ENCODE measurements at places on chromosomes 16 and 17. TPM values are rescaled to one million over a fixed set of nuclear protein-coding genes. Genes with fewer than 3 reads are reported as not detected.
A peak's percentile ranks its signal among the peaks of the same experiment; 100 is the strongest.

DNA sequence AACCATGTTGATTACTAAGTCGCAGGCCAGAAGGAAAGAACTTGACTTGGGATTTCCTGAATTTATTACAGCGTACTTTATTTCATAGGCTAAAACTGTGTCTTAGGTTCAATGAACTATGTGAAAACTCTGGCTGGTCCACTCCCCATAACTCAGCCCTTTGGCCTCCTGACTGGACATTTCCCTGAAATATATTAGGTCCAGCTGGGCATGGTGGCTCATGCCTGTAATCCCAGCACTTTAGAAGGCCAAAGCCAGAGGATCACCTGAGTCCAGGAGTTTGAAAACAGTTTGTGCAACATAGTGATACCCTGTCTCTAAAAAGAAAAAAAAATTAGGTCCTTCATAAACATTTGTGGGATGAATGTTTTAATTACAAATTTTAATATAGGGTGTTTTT is 97.0 kb downstream of the CYLD start:
- H3K36me3 ChIP-seq = no peaks in the 10 kb centered on the region
- H3K4me3 ChIP-seq = no peak overlapping the region
- no peak overlapping the region for H3K27ac ChIP-seq
- H3K27me3 ChIP-seq = peaks cover 11% of the 10 kb centered on the region
- no peak for DNase-seq
- H3K4me1 ChIP-seq = peaks cover 30% of the 10 kb centered on the region

DNA sequence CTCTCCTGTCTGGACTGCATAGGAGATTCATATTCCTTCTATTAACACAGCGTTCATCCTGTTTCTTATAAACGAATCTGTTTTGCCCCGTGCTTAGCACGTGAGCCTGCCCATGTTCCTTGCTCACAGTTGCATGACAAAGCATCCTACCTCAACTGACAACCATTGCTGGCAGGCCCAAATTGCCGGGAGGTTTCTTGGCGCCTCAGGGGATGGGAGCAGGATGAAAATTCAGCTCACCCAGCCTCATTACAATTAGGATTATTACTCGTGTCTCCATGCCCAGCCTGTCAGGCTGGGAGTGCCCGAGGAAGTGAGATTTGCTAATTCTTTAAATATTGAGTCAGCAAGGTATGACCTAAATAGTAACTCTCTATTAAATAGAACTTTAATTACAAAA is 36.7 kb upstream of the HELZ start:
- H3K27me3 ChIP-seq = no peaks in the 10 kb centered on the region
- H3K4me3 ChIP-seq = no peak overlapping the region
- H3K27ac ChIP-seq = 0 out of 2 replicates have a peak overlapping the region, but pooled peaks have one; percentile 80
- peaks cover 21% of the 10 kb centered on the region for H3K4me1 ChIP-seq
- no peak for DNase-seq

GRCh38 chr17:8338753-8339140 is 893 bp upstream of the ODF4 start:
- no peaks in the 10 kb centered on the region for H3K27me3 ChIP-seq
- H3K36me3 ChIP-seq = no peaks in the 10 kb centered on the region
- peaks cover 19% of the 10 kb centered on the region for H3K4me1 ChIP-seq
- no peak for DNase-seq
- H3K27ac ChIP-seq = peak overlapping the region; percentile 60

DNA sequence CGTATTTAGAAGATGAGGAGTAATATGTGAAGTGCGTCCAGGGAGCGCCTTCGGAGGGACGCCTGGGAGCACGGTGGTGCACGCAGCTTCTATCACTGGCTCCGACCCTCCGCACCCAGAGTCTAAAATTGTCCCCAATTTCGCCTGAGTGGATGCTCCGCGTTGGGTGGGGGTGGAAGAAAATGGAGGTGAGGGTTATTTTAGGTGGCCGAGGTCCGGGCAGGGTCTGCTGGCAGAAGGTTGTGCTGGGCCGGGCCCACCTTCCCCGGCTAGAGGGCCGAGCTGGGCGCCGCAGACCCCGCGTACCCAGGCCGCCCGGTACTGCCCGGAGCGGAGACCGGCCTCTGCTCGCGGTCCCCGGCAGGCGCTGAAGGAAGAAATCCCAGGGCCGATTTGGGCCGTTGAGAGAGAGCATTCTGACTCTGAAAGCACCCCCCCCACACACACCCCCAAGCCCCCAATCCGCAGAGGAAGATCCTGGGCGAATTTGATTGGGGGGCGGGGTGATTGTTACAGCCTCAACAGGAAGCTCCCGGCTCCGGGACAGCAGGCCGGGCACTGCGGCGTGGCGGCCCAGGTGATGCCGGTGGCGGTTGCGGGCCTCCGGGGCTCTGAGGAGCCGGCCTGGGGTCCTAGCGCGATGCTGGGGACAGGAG is 3.0 kb downstream of the BAHCC1 start:
- H3K4me1 ChIP-seq = peaks cover 50% of the 10 kb centered on the region
- no peaks in the 10 kb centered on the region for H3K36me3 ChIP-seq
- DNase-seq = peak; percentile 56
- peaks cover 72% of the 10 kb centered on the region for H3K27me3 ChIP-seq
- H3K4me3 ChIP-seq = peak overlapping the region; percentile 72

DNA sequence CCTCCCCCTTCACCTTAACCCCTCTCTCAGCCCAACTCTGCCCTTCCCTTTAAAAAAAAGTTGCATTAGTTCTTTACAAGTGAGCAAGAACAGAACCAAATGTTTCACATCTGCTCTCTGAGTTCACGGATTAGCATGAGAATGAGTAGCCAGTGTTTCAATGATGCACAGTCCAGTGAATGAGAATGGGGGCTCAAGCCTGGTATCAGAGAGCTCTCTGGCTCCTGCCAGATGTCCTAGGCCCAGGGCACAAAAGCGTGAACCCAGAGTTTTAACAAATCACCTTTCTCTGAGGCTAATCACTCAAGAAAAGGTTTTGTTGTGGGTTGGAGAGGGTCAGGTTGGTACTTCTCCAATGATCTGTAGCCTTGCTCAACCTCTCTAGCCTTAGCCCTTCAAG is 41.5 kb upstream of the HS3ST3A1 start:
- H3K4me1 ChIP-seq = peaks cover 38% of the 10 kb centered on the region
- no peaks in the 10 kb centered on the region for H3K27me3 ChIP-seq
- no peaks in the 10 kb centered on the region for H3K36me3 ChIP-seq
- H3K4me3 ChIP-seq = no peak overlapping the region

DNA sequence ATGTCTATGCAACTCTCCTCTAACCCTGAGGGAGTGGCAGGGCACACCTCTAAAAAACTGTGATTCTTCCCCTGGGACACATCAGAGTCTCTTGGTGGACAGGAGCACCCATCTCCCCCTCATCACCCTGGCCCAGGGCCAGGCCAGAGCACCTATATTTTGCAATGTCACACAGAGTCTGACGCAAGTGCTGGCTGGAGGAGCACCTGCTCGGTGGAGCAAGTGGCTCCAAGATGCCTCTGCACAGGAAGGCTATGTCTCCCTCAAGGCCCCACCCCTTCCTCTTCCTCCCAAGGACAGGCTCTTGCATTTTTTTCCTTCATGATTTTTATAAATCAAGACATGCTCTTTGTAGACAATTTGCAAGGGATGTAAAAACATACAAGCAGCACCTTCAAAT is 13.3 kb downstream of the SNN start:
- no peak overlapping the region for H3K4me3 ChIP-seq
- no peaks in the 10 kb centered on the region for H3K27me3 ChIP-seq
- peaks cover 28% of the 10 kb centered on the region for H3K4me1 ChIP-seq

UTS2R gene
- 0.76 TPM for total RNA-seq

DNA sequence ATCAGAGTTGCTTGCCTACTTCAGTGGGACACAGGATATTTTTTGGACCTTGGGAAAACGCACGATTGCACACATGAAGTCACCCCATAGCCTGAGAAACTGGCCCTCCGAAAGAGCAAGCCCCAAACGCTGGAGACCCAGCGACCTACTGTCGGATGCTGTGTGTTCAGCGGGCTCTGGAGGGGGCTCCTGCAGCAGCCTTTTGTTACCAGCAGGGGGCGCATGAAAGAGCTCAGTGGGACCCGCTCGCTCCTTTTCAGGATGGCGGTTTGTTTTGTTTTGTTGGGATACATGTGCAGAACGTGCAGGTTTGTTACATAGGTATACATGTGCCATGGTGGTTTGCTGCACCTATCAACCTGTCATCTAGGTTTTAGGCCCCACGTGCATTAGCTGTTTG is 28.4 kb downstream of the MYH3 start:
- H3K27me3 ChIP-seq = no peaks in the 10 kb centered on the region
- H3K4me3 ChIP-seq = no peak overlapping the region
- peaks cover 2% of the 10 kb centered on the region for H3K36me3 ChIP-seq
- H3K27ac ChIP-seq = no peak overlapping the region
- H3K4me1 ChIP-seq = 0 out of 2 replicates have a peak, but pooled peaks cover 3% of the 10 kb centered on the region
- DNase-seq = peak; percentile 66

EIF3CL gene
- 144 TPM for total RNA-seq

DNA sequence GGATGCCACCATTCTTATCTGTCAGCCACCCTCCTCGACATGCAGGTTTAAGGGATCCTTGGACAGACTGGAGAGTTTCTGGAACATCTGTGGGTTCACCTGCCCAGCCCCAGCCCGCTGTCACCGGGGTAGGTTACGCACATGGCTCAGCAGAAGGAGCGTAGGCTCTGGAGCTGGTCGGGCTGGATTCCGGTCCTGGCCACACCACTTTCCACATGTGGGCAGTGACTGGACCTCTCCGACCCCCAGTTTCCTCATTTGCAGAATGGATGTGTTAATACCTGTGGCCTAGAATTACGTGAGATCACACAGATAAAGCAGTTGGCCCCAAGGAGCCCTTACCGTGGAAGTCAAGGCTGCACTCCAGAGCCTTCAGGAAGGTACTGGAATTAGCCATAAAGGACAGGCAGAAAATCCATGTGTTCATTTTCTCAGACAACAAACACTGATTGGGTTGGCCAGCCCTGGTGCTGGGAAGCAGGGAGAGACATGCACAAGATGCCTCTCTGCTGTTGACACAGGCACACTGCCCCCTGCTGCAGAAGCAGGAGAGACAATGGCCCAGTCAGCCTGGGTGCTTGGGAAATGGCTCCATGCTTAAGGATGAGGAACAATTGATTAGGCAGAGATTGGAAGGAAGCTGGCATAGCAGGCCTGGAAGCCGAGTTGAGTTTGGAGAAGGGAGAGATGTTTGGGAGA is 58.8 kb downstream of the SF3B3 start:
- H3K4me3 ChIP-seq = no peak overlapping the region
- H3K27me3 ChIP-seq = peaks cover 5% of the 10 kb centered on the region
- H3K27ac ChIP-seq = peak overlapping the region; percentile 19
- no peaks in the 10 kb centered on the region for H3K4me1 ChIP-seq
- peak; percentile 44 for DNase-seq

GRCh38 chr16:4322121-4323052 is 6.5 kb downstream of the GLIS2 start:
- H3K36me3 ChIP-seq = no peaks in the 10 kb centered on the region
- no peak overlapping the region for H3K4me3 ChIP-seq

BRICD5 gene
- 15.2 TPM for total RNA-seq

EPX gene
- total RNA-seq = not detected

PRSS33 gene
- total RNA-seq = 0.44 TPM

DNA sequence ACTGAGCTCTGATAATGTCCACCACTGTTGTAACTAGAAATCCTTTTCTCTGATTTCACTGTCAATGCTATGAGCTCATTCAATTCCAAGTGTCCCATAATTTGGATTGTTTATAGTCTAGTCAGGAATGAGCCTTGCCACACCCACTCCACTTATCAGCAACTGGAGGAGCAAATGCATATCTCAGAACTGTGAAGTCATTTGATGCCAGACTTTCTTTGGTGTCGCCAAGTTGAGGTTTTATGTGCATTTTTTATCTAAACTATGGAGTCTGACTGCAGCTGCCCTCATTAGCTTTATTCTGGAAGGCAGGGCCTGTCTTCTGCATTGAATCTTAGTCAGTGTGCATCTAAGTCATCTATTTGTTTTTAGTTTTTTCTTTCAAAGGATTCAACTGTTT is 361.3 kb downstream of the PMP22 start:
- peaks cover 4% of the 10 kb centered on the region for H3K4me1 ChIP-seq
- no peak overlapping the region for H3K27ac ChIP-seq
- no peak overlapping the region for H3K4me3 ChIP-seq
- DNase-seq = no peak
- H3K36me3 ChIP-seq = no peaks in the 10 kb centered on the region

- H3K4me3 ChIP-seq = no peak overlapping the region
- DNase-seq = peak; percentile 4
- no peak overlapping the region for H3K27ac ChIP-seq
Measured at GRCh38 chr17:40550608-40551007, 14.7 kb downstream of the CCR7 start.

GRCh38 chr17:33024688-33025486 is 33.2 kb downstream of the SPACA3 start:
- H3K27me3 ChIP-seq = peaks cover 6% of the 10 kb centered on the region
- no peaks in the 10 kb centered on the region for H3K36me3 ChIP-seq
- DNase-seq = no peak
- no peak overlapping the region for H3K27ac ChIP-seq

- H3K4me1 ChIP-seq = peaks cover 34% of the 10 kb centered on the region
- peak overlapping the region; percentile 70 for H3K27ac ChIP-seq
- H3K27me3 ChIP-seq = peaks cover 8% of the 10 kb centered on the region
- no peaks in the 10 kb centered on the region for H3K36me3 ChIP-seq
Measured at GRCh38 chr17:44782326-44782850, 23.6 kb downstream of the ADAM11 start.

AATK gene
- 4.4 TPM for total RNA-seq

GRCh38 chr16:56792967-56793366 is 63.0 kb downstream of the NUP93 start:
- peaks cover 26% of the 10 kb centered on the region for H3K4me1 ChIP-seq
- H3K36me3 ChIP-seq = no peaks in the 10 kb centered on the region
- H3K4me3 ChIP-seq = no peak overlapping the region
- H3K27me3 ChIP-seq = no peaks in the 10 kb centered on the region
- DNase-seq = no peak

SYCE1L gene
- total RNA-seq = 7.0 TPM

- peak overlapping the region; percentile 61 for H3K27ac ChIP-seq
- no peaks in the 10 kb centered on the region for H3K27me3 ChIP-seq
- peak; percentile 69 for DNase-seq
- H3K4me1 ChIP-seq = peaks cover 71% of the 10 kb centered on the region
- peaks cover 5% of the 10 kb centered on the region for H3K36me3 ChIP-seq
Measured at GRCh38 chr16:73713778-73714495, 582.7 kb upstream of the PSMD7 start.

GRCh38 chr17:61196302-61196704 is 203.3 kb upstream of the TBX2 start:
- H3K4me1 ChIP-seq = no peaks in the 10 kb centered on the region
- H3K4me3 ChIP-seq = no peak overlapping the region
- DNase-seq = no peak
- no peak overlapping the region for H3K27ac ChIP-seq

TBC1D28 gene
- total RNA-seq = 0.09 TPM
